CMK (cell line): ENCODE measurements at places on chromosomes 1 and 21.

DNA sequence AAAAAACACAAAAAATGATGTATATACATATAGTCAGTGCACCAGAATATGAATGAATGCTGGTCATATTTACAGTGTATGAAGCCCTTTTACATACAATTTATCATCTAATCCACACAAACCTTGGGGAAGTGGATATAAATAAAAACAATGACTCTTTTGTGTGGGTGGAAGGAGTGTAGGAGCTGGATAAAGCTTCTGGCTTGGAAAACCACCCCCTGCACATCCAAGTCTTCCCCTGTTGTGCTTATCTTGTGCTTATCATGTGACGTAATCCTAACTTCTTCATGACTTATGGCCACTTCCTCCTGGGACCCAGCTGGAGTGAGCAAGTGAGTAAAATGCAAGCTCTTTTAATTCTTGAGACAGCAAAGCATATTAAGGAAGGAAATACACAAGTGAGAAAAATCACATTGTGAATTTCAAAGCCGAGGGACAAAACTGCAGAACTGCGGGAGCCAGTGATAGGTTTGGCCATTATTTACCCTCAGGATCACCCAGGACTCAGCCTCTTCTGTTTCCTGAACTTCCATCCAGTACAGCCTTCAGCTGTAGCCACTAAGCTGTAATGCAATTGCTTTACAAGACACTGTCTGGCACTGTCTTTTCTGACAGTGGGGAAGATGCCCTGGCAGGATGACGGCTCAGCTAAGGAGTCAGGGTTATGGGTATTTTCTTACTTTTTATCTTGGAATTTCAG is 104.0 kb upstream of the PPM1J start:
- DNase-seq = peak; percentile 22

DNA sequence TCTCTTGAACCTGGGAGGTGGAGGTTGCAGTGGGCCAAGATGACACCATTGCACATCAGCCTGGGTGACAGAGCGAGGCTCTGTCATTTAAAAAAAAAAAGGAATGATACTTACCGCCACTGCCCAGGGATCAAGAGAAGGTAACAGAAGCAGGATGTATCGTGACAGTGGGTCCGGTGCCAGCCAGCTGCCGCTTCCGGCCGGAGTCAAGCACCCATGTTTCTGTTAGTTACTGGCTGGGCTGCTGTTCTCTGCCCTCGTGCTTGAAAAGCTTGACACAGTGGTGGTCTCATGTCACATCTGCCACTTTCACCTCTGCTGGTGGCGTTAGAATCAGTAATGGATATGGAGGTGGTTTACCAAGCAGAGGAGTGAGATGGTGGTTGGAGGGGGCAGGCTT is 21.0 kb downstream of the IFNGR2 start:
- no peak for DNase-seq

GRCh38 chr1:41784531-41785274 is 134.0 kb downstream of the HIVEP3 start:
- DNase-seq = no peak

DNA sequence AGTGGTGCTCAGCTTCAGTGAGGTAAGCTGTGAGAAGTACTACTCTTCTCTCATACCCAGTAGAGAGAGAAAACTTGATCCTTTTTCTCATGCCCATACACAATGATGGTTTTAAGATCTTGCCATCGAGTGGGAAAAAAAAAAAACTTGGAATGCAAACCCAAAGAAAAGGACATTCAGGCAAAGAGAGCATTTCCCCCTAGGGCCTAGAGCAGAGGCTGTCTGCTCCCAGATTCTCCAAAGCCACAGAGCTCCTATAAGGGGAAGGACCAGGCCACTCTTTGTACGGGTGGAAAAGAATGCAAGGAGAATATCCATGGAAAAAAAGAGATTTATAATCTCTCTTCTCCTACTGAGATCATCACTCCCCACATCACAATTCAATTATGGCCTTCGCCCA is 34.9 kb downstream of the MROH9 start:
- DNase-seq = no peak

GRCh38 chr1:45551684-45552083 is 1.1 kb downstream of the AKR1A1 start:
- no peak for DNase-seq

DNA sequence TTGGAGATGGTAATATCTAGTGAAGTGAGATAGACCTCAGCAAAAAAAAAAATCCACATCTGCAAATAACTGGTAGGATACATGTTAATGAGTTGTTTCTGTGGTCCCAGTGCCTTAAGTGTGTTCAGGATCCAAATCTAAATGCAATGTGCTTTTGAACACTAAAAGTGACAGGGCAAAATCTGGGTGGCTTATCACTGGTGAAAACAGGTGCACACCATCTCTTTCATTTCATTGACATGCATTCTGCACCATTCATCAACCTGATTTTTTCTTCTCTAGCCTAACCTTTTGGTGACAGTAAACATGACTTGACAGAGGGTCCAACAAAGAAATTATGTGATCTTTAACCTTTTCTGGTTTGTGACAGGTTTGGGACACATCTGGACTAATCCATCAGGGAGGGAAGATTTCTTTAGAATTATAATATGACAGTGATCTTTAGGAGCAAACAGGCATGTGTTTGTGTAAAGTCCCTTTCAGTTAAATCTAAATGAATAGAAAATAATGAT is 201.6 kb upstream of the NEGR1 start:
- DNase-seq = no peak

DNA sequence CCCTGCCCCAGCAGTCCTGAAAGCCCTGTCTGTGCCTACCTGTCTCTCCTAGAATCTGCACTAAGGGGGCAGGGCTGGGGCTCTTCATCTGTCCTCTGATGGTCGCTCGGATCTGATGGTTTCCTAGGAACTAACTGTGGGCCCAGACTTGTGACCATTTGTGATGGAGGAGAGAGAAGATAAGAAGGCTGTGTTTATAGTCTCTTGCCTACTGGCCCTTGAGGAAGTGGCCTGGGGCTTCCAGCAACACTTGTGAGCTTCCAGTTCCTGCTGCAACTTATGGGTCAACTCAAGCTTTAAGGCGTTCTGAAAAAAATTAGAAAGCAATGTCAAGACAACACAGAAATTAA is 53.2 kb upstream of the SYNC start:
- DNase-seq = no peak

- no peak for DNase-seq
Measured at GRCh38 chr1:42937141-42937696, 21.4 kb downstream of the SLC2A1 start.

GRCh38 chr21:34189506-34189905 is 116.1 kb downstream of the MRPS6 start:
- peak; percentile 58 for DNase-seq

GRCh38 chr1:224447251-224447650 is 12.7 kb upstream of the WDR26 start:
- DNase-seq = no peak

DNA sequence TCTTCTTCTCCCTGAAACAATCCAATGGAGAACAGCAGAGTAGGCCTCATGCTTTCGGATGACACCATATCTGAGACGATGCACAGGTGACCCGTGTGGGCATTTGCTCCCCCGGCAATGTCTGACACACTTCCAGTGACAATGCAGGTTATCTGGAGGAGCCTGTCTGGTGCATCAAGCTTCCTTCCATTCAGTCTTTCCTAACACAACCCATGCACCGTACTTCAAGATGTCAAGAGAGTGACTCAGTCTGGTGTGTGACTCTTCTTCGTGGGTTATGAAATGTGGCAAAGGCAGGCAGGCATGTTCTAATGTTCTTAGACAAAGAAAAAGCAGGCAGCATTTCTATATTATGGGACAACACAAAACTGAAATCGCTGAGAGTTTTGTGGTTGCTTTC is 159.1 kb downstream of the EDEM3 start:
- no peak for DNase-seq

DNA sequence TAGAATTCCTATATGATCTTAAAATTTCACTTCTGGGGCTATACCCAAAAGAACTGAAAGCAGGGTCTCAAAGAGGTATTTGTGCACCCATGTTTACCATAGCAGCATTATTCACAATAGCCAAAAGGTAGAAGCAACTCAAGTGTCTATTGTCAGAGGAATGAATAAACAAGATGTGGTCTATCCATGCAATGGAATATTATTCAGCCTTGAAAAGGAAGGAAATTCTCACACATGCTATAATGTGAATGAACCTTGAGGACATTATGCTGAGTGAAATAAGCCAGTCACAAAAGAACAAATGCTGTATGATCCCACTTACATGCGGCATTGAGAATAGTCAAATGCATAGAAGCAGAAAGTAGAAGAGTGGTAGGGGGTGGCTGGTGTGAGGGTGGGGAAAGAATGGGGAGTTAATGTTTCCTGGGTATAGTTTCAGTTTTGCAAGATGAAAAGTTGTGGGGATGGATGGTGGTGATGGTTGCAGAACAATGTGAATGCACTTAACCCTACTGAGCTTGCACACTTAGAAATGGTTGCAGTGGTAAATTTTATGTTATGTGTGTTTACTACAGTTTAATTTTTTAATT is 122.4 kb downstream of the TOMM20 start:
- DNase-seq = no peak

DNA sequence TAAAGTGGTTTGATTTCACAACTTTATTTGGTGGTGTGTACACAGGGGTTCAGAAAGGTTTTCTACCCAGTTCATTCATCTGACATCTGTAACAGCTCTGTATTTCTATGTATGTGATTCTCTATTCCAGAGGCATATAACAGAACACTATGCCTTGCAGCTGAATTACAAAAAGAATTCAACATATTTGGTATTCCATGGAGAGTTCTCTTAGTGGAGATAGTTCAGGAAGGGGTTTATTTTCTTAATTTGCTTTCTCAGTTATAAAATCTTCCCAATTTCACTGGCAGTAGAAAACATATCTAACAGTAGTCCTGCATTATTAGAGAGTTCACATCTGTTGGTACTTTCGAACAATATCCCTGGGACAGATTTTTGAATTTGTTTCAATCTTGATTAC is 207.9 kb upstream of the LYPLAL1 start:
- DNase-seq = no peak

GRCh38 chr1:154490317-154490716 is 11.7 kb upstream of the TDRD10 start:
- peak; percentile 69 for DNase-seq

DNA sequence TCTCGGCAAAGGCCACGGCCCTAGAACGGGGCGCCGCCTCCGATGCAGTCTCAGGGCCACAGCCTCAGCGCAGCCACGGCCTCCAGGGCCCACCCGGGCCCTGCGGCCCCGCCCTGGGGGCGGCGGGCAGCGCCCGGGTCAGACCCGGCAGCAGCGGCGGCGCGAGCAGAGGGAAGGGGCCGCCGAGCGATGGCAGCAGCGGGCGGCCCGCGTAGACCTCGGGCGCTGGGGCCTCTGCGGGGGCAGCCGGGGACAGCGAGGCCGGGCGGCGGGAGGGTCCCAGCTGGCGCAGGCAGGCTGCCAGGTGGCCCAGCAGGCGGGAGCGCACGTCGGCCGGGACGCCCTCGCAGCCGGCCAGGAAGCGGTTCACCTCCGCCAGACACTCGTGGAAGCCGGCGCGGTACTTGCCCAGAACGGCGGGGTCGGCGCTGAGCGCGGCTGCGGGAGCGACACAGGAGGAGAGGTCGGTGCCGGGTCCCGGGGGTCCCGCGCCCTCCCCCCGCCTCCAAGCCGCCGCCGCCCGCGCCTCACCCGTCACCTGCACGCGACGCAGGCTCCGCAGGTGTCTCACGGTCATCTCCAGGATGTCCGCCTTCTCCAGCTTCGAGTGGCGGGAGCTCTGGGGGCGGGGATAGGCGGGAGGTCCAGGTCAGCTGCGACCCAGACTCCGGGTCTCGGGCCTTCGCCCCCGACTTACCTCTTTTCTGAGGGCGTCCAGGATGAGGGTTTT is 737 bp downstream of the HES4 start:
- no peak for DNase-seq

DNA sequence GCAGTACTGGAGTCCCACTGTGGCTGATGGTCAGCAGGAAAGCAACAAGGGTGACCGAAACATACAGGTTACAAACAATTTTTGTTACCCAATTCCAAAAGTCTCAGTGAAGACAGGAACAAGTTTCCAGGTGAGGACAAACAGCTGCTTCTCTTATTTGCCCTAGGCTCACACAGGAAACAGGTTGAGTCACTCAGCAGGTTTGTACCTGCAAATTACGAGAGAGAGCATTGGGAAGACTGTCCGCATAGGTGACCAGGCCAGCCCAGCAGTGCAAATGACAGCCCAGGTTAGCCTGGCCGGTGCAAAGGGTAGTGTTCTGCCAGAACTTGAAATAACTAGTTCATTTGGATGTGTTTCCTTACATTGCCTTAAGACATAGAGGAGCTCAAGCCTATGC is 40.0 kb upstream of the DSCAM start:
- DNase-seq = no peak

GRCh38 chr1:71521655-71522264 is 440.9 kb upstream of the ZRANB2 start:
- DNase-seq = peak; percentile 4
